Femur (tissue), 1 donor: ENCODE measurements at places on chromosomes 3 and 15.

GRCh38 chr3:36025232-36025631 is 355.1 kb upstream of the STAC start:
- DNase-seq, result no peak

DNA sequence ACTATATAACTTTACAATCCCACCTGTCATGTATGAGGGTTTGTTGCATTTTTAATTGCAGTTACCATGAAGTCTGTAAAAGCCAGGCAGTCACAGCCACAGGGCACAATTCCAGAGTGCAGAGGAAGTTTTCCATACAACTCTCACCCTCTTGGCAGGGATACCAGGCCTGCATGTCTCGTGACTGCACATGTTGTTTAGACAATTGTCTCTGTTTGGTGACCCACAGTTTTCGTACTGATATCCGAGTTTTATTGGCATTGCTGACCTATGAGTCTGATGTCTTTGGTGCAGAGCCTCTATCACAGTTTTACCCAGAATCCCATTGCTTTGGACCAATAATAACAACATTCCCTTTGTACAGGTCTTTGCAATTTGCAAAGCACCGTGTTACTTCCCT is 24.9 kb upstream of the MYZAP start:
- DNase-seq, result no peak

DNA sequence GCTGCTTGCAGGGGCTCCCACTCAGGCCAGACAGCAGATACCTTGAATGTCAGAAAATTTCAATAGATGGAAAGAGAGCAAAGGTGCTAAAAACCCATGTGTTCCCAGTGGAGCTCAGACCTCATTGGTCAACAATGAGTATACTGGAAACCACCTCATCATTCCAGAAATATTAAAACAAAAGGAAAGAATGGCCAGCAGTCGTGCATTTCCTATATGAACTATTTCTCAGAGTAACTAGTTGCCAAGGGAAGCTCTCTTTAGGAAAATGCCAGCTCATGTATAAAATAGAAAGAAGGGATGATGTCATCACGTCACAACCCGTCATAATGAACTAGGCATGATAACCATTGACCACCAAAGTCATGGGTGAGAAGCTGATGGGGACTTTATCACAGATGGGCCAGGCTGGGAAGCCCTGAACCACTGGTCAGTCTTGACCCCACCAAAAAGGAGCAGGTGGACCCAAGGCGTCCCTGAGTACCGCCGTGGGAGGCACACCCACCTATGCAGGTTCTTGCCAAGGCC is 17.5 kb downstream of the DNAJB8 start:
- no peak for DNase-seq

DNA sequence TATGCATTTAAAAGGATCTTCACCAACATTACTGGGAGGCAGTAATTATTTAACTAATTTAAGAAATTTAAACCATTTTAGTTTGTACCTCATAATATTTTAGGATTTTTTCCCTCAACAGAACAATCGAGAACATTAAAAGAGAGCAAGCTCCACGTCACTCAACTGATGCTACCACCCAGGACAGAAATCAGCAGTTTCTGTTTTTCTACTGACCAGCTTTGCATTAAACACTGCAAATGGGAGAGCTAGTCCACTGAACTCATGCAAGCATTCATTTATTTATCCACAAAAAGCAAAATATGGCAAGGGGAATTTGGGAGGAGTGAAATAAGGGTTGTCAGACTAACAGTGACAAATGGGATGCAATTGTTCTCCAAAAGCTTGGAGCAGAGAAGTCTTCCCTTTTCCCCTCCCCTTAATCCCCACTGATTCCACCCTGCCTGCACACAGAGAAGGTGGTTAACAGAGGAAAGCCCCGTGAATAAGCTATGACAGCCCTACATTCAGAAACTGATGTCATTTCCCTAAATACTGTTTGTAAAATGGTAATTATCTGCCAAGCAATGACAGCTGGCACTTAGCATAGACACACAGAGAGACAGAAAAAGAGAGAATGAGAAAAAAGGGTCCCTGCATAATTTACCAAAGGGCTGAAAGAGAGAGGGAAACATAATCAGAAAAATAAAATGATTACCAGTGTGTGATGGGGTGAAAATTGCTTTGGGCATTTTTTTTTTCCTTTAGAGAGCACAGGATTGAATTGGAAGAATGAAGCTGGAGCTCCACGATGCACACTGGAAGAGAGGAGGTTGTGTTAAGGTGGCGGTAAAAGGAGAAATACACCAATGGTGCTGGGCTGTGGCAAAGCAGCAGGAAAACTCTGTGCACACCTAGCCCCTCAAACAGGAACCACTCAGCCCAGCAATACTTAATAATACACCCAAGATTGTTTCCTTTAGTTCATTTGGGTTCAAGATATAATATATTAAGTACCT is 777.4 kb downstream of the TUSC7 start:
- no peak for DNase-seq

DNA sequence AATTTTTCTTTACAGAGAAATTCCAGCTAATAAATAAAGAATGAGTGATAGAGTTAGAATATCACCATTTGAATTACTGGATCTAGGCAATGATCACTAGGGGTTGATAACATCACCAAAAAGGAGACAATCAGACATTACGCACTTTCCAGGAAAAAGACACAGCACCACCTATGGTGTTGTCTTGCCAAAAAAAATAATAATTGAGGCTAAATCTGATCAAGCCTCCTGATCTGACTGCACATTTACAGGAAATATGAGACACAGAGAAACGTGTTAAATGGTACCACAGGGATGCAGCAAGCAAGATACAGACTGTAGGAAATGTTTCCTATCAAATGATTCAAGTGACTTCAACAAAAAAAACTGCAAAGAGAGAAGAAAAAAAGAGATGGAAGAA is 92.8 kb downstream of the EOMES start:
- DNase-seq, result no peak
